ENCODE measurements at places on chromosomes 2 and 18.

DNA sequence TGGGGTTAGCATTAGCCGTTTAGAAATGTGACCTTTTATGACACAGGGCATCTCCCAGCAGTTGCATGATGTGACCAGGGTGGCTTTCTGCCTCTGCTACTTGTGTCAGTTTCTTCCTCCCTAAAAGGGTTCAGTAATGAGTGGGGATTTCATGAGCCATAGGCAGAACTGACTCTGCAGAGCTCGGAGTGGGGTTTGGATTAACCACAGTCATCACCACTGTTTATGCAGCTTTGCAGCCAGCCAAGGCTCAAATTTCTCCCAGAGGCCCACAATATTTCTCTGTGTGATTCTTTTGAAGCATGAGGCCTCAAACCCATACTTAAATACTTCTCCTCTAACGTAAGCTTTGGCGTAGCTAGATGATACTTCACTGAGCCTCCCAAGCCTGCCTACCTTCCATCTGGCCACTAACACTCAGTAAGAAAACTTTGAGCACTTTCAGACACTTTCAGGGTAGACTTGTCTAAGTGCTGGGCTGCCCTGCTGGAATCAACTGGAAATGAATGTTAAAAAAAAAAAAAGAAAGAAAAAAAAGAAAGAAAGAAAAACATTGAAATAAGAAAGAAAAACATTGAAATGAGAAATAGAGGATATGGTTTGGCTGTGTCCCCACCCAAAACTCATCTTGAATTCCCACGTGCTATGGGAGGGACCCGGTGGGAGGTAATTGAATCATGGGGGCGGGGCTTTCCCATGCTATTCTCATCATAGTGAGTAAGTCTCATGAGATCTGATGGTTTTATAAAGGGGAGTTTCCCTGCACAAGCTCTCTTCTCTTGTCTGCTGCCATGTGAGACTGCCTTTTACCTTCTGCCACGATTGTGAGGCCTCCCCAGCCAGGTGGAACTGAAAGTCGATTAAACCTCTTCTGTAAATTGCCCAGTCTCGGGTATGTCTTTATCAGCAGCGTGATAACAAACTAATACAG, 11.5 kb upstream of the LAPTM4A start:
- DNase-seq = no peak

GRCh38 chr2:176088048-176088936, 4.2 kb upstream of the HOXD13 start:
- DNase-seq = no peak

DNA sequence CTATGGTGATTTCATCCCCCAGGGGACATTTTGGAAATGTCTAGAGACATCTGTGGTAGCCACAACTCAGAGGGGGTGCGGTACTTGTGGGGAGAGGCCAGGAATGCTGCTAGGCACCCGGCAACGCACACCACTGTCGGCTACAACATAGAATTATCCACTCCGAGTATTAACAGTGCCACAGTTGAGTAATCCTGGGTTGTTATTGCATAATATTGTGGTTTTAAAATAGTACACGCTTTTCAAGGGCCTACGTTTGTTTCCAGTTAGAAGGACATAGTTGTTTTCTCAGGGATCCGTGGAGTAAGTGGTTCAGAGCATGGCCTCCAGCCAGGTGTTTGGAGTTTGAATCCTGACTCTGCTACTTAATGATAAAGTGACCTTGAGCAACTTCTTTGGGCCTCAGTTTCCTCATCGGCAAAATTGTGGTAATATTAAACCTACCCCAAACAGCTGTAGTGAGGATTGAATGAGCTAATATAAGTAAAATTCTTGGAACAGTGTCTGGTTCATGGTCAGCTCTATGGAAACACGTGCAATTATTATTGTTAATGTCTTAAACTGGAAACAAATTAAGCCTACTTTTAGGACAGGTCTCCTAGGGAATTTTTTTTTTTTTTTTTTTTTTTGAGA, 24.5 kb downstream of the CYP27A1 start:
- no peak for DNase-seq

- no peak for DNase-seq
These were observed 400.7 kb downstream of the NBAS start for GRCh38 chr2:15160201-15160991.

GRCh38 chr2:28516950-28517349, 21.1 kb downstream of the PLB1 start:
- no peak for DNase-seq

- no peak for DNase-seq
These were observed 5.6 kb downstream of the TBR1 start for GRCh38 chr2:161421686-161422085.

Measured in stimulated activated CD4-positive, alpha-beta T cell treated with anti-CD3 and anti-CD28 coated beads, Interleukin-12 subunit alpha, Interleukin-12 subunit beta, amount 100 ng/mL, for 4 hours (primary cell).